AG08396 (cell line): ENCODE measurements at places on chromosomes 7 and 10.

DNA sequence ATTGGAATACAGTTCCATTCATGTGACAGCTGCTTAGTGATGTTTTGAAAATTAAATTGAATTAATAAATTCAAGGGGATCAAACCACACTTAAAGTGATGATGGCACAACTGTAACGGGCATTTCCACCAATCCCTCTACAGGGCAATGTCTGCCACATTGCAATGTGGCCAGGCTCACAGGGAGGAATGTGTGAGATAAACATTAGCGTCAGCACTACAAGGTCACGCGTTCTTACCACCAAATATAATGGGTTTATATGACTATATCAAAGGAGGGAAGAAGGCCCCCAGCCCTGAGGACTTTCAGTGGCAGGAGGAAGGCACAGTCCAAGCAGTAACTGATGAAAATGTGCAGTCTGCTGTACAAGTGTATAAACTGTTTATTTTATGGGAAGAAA, 31.1 kb upstream of the CELF2 start:
- no peak for DNase-seq

GRCh38 chr7:22433710-22434460, 66.1 kb downstream of the STEAP1B start:
- no peak for DNase-seq

DNA sequence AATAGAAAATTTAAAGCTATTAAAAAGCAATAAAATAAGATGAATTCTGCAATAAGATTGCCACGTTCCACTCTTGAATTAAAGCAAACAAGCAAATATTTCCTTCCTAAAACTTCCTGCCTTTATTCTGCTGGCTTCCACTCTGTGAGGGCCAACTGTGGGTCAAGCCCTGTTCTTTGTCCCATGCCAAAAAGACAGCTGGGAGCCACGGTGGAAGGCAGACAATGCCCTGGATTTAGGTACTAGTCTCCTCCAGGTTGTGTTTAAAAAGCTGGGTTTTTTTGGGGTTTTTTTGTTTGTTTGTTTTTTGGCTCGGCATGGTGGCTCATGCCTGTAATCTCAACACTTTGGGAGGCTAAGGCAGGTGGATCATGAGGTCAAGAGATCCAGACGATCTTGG, 39.1 kb downstream of the LRRTM3 start:
- no peak for DNase-seq

GRCh38 chr7:1935176-1936005, 265.3 kb downstream of the ELFN1 start:
- no peak for DNase-seq

GRCh38 chr7:24604630-24605029, 31.4 kb downstream of the PALS2 start:
- no peak for DNase-seq

DNA sequence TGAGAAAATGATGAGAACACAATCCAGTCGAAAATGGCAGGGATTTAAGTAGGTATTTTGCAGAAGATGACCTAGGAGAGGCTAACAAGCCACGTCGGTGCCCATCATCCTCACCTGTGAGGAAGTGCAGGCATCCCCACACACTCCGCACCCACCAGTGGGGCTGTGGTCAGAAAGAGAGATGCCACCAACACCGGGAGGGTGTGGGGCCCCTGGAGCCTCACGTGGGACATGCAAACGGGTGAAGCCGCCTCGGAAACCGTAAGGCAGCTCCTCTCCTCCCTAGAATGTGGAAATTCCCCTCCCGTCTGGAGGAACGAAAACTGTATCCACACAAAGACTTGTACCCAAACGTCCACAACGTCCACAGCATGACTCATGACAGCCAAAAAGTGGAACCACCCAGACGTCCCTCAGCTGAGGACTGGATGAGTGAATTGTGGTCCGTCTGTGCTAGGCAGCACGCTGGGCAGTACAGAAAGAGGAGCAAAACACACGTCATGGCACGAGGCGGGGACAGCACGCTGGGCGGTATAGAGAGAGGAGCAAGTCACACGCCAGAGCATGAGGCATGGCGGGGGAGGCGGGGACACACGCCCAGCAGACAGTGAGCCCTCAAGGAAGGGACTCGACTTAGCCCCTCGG, 246.0 kb downstream of the ELFN1 start:
- DNase-seq, result no peak

DNA sequence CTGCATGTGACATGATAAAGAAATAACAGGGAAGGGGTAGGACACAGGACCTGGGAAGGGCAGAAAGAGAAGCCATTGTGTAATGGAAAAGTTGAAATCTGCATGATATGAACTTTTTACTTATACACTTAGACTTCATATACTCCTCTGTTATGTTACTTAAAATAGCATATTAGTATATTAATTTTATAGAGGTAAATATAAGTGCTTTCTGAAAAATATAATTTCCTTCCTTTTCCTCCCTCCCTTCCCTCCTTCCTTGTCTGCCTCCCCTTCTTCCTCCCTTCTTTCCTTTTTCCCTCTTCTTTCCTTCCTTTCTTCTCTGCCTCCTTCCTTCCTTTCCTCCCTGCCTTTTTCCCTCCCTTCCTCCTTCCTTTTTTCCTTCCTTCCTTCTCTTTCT, 363.7 kb downstream of the CALN1 start:
- DNase-seq, result no peak

DNA sequence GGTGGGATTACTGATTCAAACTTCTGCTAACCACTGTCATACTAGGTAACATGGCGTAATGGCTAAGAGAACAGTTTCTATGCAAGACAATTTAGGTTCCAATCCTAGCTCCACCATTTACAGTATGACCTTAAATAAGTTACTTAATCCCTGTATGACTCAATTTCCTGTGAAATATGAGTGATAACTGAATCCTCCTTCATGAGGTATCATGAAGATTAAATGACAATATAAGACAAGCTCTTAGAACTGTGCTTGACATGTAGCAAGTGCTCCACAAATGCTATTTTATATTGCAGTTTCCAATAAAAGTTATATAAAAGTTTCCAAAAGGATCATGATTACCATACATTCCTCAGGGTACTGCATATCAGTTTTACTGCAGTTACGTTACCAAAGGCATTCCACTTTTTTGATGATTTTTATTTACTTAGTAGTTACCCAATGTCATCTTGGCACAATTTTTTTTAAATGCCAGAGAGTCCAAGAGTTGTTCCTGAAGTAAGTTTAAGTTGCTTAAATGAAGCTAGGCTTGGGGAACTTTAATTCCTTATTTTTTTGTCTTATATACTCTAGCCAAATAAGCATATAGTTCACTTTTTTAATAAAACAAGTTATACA, 7.1 kb downstream of the DOCK4 start:
- DNase-seq, result no peak

- DNase-seq, result no peak
Measured at GRCh38 chr7:95865716-95866371, 93.5 kb downstream of the DYNC1I1 start.

DNA sequence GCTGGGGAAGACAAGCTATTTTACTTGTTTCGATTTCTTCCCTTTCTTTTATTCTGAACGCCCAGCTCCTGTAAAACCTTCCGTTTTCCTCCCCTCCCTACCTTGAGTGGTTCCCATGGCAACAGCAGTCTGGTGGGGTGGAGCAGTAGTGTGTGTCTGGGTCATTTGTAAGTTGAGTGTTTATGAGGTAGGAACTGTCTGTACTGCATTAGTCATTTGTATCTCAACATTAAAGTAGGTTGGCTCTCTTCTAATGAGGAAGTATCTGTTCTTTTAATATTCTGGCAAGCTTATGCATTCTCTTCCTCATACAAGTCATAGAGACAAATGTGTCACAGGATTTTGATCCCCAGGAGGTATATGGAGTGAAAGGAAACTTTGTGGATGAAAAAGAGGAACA, 85.3 kb upstream of the CCDC6 start:
- DNase-seq, result no peak

GRCh38 chr10:47381103-47381395, 3.0 kb downstream of the ZNF488 start:
- peak; percentile 7 for DNase-seq

GRCh38 chr7:37901236-37901827, 15.3 kb downstream of the SFRP4 start:
- DNase-seq, result no peak

- peak; percentile 26 for DNase-seq
Measured at GRCh38 chr10:36450380-36450779, 675.0 kb upstream of the ANKRD30A start.

DNA sequence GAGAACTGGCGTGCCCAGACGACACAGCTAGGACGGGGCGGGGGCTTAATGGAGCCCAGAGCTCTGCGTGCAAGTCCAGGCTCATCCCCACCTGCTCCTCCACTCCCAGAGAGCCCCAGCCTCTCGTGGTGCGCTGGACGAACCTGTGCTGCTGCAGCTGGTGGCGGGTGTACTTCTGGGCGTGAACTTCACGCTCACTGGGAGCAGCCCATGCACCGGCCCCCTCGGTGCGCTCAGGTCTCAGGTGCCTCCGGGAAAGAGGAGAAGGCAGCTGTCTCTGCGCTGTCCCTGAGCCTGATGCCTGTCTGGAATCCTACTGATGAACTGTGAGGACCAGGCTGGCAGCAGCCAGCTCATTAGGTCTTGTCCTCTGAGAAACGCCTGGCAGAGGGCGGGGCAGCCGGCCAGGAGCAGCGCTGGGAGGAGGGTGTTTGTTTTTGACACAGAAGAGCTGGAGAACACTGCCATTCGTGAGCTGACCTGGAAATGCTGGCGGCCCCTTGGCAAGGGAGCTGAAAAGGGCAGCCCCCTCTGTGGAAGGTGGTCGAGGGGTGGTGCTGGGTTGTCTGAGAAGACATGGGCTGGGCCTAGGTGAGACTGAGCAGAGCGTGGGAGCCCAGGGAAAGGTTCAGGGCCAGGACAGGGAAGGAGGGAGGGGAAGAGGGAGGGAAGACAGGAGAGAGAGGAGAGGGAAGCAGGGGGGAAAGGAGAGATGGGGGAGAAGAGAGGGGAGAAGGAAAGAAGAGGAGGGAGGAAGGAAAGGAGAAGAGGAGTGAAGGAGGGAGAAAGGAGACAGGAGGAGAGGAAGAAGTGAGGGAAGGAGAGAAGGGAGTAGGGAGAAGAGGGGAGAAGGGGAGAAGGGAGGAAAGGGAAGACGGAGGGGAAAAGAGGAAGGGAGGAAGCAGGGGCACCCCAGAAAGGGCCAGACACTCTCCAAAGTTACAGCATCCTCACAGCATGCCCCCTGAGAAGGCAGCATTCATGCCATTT, 53.5 kb upstream of the TNS3 start:
- DNase-seq, result peak; percentile 49

DNA sequence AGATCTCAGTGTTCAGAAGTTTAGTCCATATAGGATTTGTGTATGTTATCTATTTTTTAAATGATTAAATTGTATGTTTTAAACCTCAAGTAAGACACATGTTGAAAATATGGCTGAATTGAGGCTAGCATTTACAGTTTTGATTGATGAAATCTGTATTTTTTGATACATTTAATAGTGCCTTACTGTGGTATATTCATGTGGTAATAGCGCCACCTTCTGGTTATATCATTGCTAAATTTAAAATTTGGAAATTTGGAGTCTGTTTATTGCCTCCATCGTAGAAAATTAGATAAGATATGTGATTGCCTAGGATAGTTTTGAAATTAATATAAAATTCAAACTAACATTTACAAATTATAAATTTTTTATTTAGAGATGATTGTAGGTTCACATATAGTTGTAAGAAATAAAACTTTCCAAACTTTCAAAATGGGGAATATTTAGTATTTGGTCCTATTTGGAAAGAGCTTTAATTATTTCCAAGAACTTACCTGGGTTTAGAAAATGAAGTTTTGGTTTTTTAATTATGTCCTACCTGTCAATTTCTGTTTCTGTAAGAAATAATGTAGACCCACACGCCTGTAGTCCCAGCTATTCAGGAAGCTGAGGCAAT, 19.1 kb upstream of the ARMS2 start:
- no peak for DNase-seq

GRCh38 chr7:45163692-45164052, 6.1 kb downstream of the RAMP3 start:
- DNase-seq, result no peak

DNA sequence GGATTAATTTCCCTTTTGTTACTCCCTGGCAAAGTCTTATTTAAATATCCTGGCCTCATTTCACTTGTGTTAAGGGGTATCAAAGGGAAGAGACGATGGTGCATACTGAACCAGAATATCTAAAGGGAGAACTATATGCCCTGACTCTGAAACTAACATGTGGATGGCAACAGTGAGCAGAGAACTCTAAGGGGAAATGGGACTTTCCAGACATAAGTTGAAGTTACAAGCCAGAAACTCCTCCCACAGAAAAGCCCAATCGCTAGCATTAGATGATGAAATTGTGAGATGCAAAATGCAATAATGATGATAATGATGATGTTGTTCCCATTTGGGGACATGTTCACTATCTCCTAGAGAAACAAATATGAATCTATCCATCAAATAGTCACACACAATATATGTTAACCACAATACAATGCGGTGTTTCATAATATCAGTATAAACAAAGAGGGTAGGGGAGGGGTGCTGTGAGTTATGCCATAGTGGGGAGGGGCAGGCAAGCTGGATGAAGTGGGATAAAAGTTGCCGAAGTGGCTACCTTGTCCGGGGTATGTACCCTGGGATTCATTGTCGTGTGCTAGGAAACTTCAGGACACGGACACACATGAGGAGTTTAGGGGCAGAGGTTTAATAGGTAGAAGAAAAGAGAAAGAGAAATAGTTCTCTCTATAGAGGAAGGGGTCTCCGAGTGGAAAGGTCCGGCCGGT, 37.1 kb downstream of the TMEM229A start:
- no peak for DNase-seq

GRCh38 chr10:34116681-34117271, 698.3 kb downstream of the PARD3 start:
- no peak for DNase-seq

GRCh38 chr7:39410582-39410981, 155.6 kb upstream of the YAE1 start:
- no peak for DNase-seq

DNA sequence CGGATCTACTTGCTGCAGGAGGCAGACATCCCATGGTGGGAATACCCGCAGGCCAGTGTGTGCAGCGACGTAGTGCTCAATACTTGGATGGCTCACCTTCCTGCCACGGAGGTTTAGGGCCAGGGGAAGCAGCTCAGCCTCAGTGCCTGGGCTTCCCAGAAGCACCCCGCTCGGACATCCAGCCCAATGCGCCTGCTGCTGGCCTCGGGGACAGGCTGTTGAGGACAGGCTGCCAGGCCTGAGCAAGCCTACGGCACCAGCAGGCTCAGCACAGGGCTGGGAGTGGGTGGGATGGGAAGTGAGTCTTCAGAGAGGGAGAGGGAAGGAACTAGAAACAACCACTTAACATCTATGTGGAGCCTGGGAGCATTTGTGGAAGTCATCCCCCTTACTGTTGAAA, 441.3 kb upstream of the MGMT start:
- no peak for DNase-seq

- no peak for DNase-seq
Measured at GRCh38 chr7:141648276-141649114, 53.5 kb downstream of the DENND11 start.
